Uterine smooth muscle cell (primary cell): ENCODE measurements at places on chromosomes 11 and 22. TPM values are rescaled to one million over a fixed set of nuclear protein-coding genes. Genes with fewer than 3 reads are reported as not detected.

The GPHA2 gene
- not detected in 2 replicates for total RNA-seq

The ANKK1 gene
- under 0.01 and 0.11 TPM in 2 replicates for total RNA-seq

The LDLRAD3 gene
- total RNA-seq = 2.4 and 5.0 TPM in 2 replicates

The OR4X1 gene
- total RNA-seq = not detected in 2 replicates
